ENCODE measurements at places on chromosomes 2 and 18. TPM values are rescaled to one million over a fixed set of nuclear protein-coding genes. Genes with fewer than 3 reads are reported as not detected.

DNA sequence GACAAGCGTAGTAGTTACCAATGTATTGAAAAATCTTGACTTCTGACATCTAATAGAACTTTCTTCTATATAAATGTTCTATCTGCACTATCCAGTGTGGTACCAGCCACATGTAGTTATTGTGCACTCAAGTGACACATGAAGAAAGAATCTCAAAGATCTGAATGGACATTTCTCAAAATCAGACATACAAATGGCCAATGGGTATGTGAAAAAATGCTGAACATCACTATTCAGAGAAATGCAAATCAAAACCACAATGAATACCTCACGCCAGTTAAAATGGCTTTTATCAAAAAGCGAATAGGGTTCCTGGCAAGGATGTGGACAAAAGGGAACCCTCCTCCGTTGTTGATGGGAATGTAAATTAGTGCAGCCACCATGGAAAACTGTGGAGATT lies 37.5 kb upstream of the SMCHD1 start:
- no peak for DNase-seq

- DNase-seq, result no peak
These were observed 3.8 kb upstream of the ADRA2B start for GRCh38 chr2:96120091-96120720.

DNA sequence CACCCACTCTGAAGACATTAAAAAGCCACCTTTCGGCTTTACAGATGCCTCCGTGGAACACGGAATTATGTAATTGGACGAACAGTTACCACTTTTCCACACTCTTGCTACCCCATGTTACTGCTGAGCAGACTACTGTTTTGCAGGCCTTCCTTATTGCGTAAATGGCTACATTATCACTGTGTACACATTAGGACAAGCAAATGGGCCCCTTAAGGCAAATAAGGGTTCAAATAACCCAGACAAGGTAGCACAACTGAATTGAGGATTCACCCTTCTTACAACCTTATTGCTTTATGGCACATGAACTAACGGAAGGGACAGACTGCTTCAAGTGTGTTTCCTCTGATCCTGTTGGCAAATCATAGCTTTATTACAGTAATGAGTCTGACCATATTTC lies 832.2 kb upstream of the FANCL start:
- no peak for DNase-seq

DNA sequence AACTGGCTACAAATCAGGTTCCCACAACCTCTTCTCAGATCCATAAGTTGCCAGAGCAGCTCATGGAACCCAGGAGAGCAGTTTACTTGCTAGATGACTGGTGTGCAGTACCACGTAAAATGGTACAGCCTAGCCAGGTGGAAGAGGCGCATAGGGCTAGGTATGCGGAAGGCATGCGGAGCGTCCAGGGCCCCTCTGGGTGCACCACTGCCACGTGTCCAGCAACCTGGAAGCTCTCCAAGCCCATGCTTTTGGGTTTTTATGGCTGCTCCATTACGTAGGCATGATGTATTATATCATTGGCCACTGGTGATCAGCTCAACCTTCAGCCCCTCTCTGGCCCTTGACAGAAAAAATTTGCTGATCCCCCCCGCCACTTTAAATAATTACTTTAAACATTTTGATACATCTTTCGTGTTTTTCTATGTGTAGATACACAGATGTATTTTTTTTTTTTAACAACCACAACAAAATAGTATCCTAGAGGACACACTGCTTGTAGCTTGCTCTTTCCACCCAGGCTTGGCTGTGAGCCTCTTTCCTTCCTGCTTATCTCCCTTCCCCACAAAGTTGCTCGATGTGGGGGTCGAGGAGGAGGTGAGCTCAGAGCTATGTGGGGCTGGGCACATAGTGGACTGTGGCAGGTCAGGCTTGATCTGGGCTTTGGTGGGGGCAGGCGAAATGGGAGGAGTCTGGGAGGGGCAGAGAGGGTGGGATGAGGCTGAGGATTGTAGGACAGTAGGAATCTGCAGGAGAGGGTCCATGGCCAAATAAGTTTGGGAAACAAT lies 65.4 kb upstream of the MCFD2 start:
- DNase-seq, result no peak

GRCh38 chr2:159194241-159194640 lies 92.3 kb downstream of the WDSUB1 start:
- DNase-seq, result no peak

DNA sequence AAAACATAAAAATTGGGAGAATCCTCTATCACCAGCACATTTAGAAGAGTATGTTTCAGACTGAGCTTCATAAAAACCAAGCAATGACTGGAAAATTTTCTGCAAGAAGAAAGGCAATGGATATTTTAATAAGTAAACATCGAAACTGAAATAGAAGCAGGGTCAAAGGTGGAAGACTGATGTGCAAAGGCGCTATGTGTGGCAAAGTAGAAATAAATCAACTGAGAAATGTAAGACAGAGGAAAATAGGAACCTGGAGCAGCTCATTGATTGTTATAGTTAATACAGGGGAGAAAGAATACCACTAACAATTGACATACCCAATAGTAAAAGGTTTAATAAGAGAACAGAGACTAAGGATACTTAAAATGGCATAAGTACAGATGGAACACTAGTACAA lies 818.4 kb downstream of the SOCS6 start:
- DNase-seq, result no peak

GRCh38 chr2:99789849-99790248 lies 300.0 kb upstream of the REV1 start:
- no peak for DNase-seq

DNA sequence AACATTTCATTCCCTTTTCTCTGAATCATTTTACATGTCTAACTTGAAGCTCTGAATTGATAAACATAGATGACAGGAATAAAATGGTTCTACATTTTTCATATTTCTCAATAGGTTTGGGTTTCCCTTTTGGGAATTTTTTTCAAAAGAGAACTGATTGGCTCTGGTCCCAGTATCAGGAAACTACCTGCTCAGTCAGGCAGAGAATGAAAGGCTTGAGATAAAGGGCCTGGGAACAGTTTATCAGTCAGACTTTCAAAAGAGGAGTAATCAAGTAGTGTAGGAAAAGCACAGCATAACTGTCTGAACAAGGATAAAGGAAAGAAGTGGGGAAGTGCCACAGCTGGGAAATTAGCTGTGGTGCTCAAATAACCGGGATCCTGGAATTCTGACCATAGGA lies 28.3 kb upstream of the CCL20 start:
- no peak for DNase-seq

- DNase-seq, result no peak
These were observed 47.8 kb downstream of the NHEJ1 start for GRCh38 chr2:219112651-219113338.

GRCh38 chr2:121257480-121257840 lies 27.5 kb downstream of the TFCP2L1 start:
- DNase-seq, result no peak

DNA sequence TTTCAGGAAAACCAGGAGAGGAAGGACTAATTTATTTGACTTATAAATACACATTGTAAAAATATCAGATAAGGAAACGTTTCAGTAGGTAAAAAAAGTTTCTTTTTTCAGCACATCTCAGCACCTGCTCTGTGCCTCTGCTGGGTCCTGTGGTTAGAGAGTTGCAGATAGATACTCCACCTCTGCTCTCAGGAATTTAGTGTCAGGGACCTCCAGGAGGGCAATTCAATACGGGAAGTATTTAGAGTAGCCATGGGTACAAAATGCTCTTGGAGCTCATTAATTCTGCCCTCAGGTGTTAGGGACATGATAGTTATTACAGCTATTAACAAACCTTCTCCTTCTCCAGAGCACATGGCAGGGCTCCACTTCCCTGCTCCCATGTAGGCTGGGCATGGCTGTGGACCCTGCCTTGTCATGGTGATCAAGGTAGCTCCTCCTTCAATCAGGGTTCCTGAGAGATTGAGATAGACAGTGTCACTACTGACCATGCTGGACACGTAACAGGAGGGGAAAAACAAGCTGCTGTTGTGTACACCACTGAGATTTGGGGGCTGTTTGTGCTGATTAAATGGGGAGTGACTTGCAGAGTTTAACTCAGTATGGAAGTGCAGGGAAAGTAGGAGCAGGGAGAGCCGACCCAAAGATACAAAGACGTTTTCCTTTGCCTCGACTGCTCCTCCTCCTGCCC lies 185.6 kb upstream of the COPS8 start:
- DNase-seq, result no peak

GRCh38 chr2:7437141-7437540 lies 519.9 kb downstream of the RNF144A start:
- DNase-seq, result no peak

- no peak for DNase-seq
These were observed 3.0 kb upstream of the IRS1 start for GRCh38 chr2:226802573-226802972.

- no peak for DNase-seq
These were observed 155.9 kb downstream of the LAMA3 start for GRCh38 chr18:23844991-23845680.

GRCh38 chr2:33289961-33290360 lies 186.5 kb upstream of the RASGRP3 start:
- DNase-seq, result no peak

DNA sequence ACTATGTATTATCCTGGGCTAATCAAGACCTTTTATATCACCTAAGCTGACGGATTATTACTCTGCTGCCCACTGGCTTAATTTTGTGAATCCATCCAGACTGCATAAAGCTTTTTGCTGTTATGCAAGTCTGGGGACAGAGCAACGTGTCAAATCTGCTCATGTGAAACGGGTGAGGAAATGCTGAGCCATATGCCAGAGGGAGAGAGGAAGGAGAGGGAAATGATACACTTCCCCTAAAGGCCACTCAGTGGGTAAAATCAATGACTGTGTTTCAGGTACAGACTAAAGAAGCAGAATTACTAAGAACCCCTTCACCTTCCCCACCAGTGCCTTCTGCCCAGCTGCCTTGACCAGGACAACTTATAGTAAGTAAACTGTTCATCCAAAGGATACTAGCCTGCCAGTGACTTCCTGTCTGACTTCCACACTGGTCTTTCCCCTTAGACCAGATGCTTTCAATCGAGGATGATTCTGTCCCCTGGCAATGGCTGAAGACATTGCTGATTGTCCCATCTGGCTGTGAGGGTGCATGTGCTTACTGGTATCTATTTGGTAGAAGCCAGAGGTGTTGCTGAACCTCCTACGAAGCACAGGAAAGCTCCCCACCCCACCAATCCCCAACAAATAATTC lies 43.0 kb downstream of the STAT1 start:
- no peak for DNase-seq

DNA sequence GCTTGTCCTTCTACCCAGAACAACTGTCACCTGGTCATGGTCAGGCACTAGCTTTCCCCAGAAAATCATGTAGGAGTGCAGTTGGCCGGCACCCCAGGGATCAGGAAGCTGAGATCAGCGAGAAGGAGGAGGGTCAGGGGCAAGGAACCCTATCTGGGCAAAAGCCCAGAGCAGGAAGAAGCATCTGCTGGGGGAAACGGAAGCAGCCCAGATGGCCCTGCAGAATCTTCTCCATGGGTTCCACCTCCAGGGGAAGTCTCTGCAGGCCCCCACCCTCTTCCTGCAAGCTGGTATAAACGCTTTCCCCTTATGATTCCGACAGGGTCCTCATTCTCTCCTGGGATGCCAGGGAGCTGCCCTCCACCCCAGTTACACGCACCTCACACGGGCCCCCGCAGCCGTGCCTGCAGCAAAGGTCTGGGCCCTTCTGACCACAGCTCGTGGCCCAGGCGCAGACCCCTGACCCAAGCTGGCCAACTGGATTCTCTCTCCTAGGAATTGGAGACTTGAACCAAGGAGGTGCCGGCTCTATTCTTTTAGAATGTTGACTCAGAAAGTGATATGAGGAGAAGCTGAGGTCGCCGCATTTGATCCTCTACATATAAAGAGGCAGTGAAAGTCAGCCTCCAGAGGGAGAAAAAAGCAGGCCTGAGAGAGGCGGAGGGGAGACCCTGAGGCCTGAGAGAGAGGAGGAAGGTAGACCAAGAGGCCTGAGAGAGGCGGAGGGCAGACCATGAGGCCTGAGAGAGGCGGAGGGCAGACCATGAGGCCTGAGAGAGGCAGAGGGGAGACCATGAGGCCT lies 71.0 kb downstream of the STPG4 start:
- no peak for DNase-seq

GRCh38 chr2:199680482-199680881 lies 170.5 kb downstream of the FTCDNL1 start:
- DNase-seq, result no peak

DNA sequence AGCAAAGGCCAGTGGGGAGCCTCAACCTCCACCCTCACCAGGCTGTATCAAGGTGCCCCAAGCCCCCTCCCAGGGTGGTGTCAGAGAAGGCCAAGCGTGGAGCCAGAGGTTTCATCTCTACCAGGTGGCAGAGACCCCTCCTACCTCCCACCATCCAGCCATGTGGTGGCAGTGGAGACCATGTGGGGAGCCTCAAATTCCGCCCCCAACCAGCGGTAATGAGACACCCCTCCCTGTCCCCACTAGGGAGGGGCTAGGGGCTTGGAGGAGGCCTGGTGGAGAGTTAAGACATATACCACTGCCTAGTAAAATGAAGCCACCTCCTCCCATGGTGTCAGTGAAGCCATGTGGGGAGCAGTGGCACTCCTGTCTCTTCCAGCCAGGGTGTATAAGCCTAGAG lies 24.4 kb upstream of the YPEL5 start:
- no peak for DNase-seq

DNA sequence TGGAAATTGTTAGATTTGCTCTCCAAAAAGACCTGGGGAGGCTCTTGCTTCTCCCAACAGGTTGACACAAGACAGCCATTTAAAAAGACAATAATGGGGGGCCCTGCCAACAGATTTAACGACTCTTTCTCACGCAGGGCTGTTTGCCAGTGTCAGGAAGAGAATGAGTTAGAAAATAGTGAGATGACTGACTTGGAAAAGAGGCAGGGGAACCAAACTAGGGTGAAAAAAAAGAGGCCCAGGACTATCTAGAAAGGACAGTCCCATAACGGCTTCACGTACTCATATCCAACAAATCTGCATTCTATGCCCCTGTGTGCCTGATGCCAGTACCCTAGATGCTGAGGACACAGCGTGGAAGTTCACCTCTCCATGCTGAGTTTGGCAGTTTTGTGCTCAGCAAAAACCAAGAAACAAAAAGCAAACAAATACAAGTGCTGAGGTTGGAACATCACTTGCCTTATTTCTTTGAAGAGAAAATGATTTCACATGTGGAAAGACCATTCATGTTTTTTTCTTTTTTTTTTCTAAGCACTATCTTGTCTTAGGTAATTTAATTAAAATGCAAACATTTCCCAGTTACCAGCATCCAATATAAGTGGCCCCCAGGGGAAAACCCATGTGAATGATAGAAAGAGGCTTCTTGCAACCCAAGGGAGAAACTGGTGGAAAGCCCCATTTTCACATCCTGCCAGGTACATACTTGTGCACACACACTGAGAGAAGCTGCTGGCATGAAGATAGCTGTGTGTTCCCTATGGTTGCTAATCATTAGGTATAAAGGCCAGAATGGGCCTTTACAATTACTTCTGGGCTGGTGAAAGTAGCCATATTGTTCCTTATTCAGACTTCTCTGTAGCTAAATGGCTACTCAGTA lies 10.6 kb upstream of the WIPF1 start:
- no peak for DNase-seq

GRCh38 chr2:105812180-105813044 lies 67.7 kb downstream of the NCK2 start:
- DNase-seq, result no peak

Gene RAB6C
- polyA plus RNA-seq, result 0.72 TPM

Gene SULT1C2
- polyA plus RNA-seq, result 62.5 TPM

Gene RND3
- polyA plus RNA-seq, result 46.7 TPM

Gene SERPINB10
- polyA plus RNA-seq, result 0.08 TPM

Gene C2orf66
- 0.37 TPM for polyA plus RNA-seq

Gene STARD6
- 0.25 TPM for polyA plus RNA-seq

Gene PLEKHH2
- polyA plus RNA-seq, result 24.6 TPM

Gene CPO
- polyA plus RNA-seq, result 1.1 TPM

Gene CGREF1
- polyA plus RNA-seq, result 7.2 TPM

Gene PTPN18
- polyA plus RNA-seq, result 29.7 TPM

Gene ABCG8
- 1.0 TPM for polyA plus RNA-seq
